ENCODE measurements at places on chromosomes 3 and 15.

DNA sequence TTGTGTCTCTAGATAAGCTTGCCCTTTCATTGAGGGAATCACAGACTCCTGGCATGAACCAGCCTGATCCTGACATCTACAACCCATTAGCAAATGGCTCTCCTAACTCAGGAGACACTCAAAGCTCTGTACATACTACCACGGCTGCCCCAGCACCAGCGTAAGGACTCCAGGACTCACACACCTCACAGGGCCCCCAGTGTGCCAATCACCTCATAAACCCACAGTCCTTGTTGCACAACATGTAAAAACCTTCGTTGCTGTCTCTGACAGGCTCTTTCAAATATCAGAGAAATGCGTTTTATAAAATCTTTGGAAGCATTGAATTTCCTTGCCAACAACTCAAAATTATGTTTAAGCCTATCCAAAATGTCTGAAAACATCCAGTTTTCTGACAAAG is 7.3 kb downstream of the FYCO1 start:
- DNase-seq: no peak

GRCh38 chr3:63046580-63046979 is 171.4 kb upstream of the CADPS start:
- no peak for DNase-seq

GRCh38 chr3:149214702-149215101 is 6.9 kb downstream of the CP start:
- DNase-seq: no peak

GRCh38 chr3:122843604-122844003 is 48.7 kb downstream of the SLC49A4 start:
- no peak for DNase-seq

DNA sequence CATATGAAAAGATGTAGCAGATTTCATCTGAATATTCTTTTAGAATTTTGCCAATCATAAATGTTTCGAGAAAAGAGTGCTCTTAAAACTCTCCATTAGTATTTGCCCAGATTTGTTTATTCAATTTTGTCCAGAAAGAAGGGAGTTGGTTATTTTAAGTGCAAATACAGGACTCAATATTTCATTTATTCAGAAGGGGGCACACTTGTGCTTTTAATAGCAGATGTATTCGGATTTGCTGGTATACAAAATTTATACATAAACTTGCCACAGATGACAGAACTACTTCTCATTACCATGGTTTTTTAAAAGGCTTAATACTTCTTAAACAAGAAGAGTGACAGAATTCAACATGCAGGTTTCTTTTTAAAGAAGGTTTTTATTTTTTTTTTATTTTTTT is 69.8 kb upstream of the GRM7 start:
- no peak for DNase-seq

DNA sequence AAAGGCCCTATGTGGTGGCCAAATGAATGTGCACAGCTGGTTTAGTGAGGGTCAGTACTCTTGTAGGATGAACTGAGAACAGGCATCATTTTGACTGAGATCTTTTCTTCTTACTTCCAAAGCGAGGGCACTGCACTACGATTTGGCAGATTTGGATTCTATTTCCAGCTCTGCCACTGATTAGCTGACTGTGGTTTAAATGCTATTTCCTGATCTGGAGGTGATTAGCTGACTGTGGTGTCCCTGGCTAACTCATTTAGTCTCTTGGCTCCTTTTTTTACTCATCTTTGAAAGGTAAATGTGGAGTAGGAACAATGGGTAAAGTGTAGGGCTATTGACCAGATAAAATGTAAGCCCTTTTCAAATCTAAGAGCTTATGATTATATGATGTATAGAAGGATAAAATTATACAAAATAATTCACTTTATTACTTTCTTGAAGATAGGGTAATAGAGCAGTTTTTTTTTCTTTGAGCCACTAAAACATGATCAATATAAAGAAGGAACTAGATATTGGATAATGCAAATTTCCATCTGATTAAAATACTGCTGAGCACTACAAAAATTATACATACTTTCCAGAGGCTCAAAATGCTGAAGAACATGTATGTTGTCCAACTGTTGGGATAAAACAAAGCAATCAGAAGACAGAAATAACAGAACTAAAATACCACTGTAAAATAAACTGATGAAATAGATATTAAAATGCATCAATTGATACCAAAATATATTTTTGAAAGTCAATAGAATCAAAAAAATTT is 39.7 kb upstream of the PLOD2 start:
- no peak for DNase-seq

DNA sequence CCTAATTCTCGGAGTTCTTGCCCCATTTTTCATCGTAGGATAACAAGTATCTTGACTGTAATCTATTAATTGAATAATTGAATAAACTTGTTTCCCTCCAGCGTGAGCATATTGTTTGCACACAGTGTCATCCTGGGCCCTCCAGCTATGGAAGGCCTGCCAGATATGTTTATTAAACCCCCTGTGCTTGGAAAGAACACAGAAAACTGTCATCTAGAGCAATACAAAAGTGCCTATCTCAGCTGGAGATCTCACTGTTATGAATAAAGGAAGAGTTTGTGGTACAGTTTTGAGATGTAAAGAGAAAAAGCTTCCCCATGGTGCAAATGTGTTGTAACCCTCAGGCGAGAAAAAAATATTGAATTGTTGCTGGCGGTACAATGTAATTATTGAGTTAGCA is 405.9 kb downstream of the SOX2 start:
- no peak for DNase-seq

- no peak for DNase-seq
Observed at GRCh38 chr15:68315495-68316031, 38.0 kb downstream of the FEM1B start.

DNA sequence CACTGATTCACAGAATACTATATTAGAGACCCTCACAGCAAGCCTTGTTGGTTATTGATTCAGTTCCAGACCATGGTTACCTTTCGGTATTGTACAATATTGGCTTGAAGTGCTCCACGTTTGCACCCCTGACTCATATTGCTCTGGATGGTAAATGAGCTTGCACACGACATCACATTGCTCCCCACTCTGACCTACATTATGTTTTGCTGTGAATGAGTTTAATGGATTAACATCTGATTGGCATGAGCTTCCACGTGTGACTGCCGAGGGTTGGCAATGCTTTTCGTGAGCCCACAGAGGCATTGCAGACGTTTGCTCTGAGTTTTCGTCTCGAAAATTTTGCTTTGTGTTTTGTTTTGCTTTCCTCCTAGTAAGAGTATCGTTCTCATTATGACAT is 225.8 kb upstream of the ICE2 start:
- no peak for DNase-seq

DNA sequence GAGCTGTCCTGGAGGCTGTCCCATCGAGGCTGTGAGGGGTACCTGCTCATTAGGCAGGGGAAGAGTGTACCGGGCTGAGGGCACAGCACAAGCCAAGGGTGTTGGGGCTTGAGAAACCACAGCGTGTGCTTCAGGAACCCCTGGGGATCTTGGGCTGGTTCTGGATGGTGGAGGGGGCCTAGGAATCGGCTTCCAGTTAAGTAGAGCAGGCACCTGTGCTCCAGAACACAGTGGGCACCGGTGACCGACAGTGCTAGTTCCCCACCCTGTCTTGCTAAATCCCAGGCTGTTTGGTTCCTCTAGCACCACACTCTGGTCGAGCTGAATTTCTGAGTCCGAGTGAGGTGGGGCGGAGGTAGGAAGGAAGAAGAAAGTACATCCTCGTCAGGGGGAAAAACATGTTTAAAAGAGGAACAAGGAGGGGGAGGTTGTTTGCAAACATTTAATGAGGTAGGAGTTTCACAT is 29.1 kb downstream of the SLC6A6 start:
- DNase-seq: no peak

- no peak for DNase-seq
Observed at GRCh38 chr15:52102463-52102862, 10.1 kb downstream of the BCL2L10 start.

GRCh38 chr3:66692042-66692765 is 191.4 kb upstream of the LRIG1 start:
- DNase-seq: no peak

- no peak for DNase-seq
Observed at GRCh38 chr3:5874931-5875341, 687.4 kb downstream of the EDEM1 start.
